ENCODE measurements at places on chromosomes 3 and 15.

GRCh38 chr15:79520654-79521053, 88.5 kb downstream of the MINAR1 start:
- DNase-seq, result no peak

- no peak for DNase-seq
Measured at GRCh38 chr3:112115161-112115739, 17.8 kb downstream of the GCSAM start.

DNA sequence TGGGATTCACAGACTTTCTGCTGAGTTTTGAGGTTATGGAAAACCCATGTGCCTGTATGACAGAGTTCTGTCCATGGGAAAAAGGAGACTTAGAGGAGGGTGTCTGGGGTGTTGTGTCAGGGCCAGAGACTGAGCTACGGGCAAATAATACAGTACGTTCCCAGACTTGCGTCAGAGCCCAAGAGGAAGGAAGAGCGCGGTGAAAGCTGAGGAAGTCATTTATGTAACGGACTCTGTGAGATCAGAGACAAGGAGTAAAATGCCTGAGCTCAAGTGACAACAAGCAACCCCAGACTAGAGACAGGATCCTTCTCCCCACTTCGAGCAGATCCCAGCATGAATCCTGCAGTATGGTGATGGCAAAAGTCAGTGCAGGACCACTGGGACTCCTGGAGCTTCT, 368.6 kb upstream of the MCTP2 start:
- DNase-seq, result no peak

- no peak for DNase-seq
Measured at GRCh38 chr3:50625231-50626182, 8.6 kb downstream of the MAPKAPK3 start.

DNA sequence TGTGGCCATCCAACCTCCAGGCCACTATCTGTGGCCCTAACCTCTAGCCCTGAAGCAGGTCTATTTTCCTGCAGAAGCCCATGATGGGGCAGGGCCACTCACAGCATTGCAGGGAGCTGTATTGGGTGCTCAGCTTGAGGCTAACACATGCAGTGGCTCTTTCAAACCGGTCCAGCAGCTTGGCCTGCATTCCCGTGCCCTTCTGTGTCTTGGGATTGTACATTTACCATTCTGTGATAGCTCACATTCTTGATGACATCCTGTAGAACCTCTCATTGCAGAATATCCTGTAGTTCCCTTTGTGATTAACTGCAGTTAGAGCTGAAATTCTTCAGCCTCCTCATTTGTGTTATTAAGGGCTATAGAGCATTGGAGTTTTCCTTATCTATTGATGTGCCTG, 60.8 kb upstream of the ANKRD34C start:
- DNase-seq, result no peak

GRCh38 chr3:185746470-185746869, 78.4 kb downstream of the IGF2BP2 start:
- no peak for DNase-seq

DNA sequence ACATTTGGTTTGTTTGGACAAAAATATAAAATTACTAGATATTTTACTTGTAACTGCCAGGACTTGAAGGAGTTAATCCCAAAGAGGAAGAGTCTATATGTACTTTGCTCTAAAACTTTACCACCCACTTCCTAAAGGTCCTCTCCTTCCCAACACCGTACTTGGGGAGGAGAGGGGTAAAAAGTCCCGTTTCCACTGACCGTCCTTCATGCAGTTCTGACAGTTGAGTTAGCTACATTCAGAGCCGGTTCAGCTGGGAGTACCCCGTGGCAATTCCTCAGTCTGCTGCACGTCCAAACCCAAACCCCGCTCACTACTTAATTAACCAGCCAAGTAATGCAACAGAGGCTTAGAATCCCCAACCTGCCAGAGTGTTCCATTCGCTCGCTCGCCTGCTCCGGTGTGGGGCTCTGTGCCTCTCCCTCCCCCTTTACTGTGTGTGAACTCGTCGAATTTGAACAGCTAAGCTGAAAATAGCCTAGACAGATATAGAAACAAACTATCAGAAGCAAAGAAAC, 519.7 kb downstream of the FOXP1 start:
- DNase-seq, result peak; percentile 49

DNA sequence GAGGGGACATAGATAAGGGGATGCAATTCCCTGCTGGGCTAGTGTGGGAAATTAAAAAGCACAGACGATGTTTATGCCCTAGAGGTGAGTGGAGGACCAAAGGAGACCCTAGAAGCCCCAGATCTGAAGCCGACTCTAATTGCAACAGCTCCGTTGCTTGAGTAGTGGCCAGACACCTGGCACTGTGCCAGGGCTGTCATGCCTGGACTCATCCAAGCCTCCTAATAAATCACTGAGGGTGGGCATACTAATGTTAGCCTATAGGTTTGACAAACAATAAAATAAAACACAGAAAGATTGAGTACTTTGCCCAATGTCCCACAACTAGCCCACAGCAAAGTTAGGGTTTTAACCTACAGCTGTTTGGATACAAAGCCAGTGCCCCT, 25.4 kb upstream of the MRPS22 start:
- peak; percentile 45 for DNase-seq

- DNase-seq, result no peak
Measured at GRCh38 chr3:101182734-101183133, 137.6 kb downstream of the IMPG2 start.

DNA sequence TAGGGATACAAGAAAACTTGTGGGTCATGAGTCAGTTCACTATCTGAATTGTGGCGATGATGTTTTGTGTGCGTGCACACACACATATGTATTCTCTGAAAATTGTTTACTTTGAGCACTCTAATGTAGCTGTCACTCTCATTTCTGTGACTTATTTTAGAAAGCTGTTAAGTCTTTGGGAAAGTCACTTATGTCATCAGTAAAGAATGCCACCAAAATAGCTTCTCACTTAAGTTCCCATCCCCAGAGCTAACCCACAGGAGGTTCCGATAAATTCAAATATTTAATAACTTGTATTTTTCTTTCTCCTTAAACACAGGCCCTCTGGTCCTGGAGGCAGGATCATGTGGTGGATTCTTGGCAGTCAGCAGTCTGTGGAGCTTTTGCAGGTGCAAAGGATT, 138.3 kb downstream of the LRIG1 start:
- no peak for DNase-seq

DNA sequence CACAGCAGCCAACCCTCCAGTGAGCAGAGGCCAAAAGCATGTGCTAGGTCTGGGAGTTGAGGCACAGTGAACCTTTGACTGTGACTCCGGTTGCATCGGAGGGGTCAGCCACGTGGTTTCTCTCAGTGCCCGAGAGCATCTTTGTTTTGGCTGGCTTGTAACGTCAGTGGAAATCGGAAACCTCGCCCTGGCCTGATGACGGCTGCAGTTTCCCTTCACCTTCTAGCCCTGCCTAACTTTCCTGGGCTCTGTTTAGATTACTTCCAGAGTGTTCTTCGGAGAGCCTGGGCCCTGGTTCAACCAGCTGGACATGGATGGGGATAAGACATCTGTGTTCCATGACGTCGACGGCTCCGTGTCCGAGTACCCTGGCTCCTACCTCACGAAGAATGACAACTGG, 56.6 kb downstream of the MESD start:
- DNase-seq, result no peak

DNA sequence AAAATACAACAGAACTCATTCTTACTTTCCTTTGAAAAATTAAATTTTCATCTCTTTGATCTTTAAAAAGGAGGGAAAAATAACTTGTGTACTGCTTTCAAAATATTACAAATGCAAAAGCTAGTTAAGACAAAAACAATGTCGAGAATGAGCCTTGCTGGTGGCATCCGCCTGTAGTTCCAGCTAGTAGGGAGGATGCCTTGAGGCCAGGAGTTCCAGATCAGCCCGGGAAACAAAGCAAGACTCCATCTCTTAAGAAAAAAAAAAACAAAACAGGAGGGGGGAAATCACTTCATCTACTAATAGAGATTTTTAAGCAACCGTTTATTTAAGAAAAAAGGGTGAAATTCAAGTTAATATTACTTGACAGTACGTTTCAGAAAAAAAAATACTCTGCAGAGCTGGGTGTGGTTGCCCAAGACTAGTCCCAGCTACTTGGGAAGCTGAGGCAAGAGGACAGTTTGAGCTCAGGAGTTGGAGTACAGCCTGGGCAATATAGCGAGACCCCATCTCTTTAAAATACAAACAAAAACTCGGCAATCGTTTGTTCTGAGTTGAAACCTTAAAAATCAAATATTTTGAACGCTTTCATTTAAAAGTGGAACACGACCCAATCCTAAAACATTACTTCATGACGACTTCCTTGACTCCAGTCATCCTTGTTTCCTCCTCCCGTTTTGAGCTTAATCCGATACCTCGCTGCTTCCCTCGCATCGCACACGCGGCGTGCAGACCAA, 1.2 kb downstream of the KPNA1 start:
- DNase-seq, result no peak

GRCh38 chr3:12833222-12834161, 7.9 kb downstream of the RPL32 start:
- no peak for DNase-seq

DNA sequence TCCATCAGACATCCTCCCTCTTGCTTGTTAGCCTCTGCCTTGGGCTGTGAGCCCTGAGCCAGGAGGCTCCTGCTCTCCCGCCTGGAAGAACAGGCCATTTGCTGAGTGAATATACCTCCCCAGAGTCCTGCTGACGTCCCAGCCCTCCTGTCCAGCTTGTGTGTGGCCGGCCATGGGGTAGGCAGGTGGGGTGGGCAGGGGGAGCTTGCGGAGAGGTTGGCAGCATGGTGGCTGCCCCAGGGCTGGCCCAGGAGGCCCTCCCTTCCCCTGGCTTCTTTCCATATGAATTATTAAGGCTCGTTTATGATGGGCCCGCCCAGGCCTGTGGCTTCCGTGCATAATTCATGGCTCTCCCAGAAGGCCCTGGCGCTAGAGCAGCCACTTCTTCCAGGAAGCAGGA, 18.7 kb downstream of the CACNA2D2 start:
- DNase-seq, result no peak

GRCh38 chr3:7669641-7670040, 808.7 kb downstream of the GRM7 start:
- DNase-seq, result no peak

- DNase-seq, result peak; percentile 2
Measured at GRCh38 chr3:59388555-59389270, 338.9 kb upstream of the CFAP20DC start.

- DNase-seq, result peak; percentile 13
Measured at GRCh38 chr15:68612979-68613740, 34.4 kb downstream of the CORO2B start.

DNA sequence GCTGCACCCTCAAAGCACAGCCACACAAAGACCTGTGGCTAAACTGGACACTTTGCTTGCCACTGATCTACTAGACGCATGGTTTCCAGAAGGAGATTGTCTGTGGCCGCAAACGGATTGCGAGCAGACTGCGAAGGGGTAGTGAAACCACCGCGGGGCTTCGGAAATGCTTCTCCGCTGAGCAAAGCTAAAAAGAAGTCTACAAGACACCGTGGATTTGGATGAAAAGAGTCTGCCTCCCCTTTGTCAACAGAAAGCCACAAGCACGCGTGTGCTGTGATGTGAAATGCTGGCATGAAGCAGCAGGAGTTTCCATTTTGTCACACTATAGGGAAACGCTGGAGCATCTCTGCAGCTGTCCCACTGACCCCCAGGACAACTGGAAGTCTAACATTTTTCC, 63.0 kb downstream of the TMEM44 start:
- no peak for DNase-seq

DNA sequence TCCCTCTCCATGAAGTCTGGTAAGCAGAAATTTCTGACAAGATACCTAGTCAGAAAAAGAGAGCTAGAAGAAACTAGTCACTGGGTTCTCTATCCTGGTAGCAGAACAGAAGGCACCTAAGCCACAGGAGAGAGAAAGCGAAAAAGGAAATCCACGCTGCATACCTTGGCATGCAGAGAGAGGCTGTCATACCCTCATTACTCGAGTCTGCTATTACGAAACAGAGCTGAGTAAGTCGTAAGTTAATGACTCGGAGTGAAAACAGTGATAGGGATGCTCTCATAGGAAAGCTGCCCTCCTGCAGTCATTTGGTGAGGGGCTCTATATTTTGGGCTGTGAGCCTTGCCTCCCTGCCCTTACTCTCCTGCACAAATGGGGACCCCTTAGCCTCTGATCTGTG, 16.2 kb downstream of the CLRN1 start:
- DNase-seq, result peak; percentile 73

DNA sequence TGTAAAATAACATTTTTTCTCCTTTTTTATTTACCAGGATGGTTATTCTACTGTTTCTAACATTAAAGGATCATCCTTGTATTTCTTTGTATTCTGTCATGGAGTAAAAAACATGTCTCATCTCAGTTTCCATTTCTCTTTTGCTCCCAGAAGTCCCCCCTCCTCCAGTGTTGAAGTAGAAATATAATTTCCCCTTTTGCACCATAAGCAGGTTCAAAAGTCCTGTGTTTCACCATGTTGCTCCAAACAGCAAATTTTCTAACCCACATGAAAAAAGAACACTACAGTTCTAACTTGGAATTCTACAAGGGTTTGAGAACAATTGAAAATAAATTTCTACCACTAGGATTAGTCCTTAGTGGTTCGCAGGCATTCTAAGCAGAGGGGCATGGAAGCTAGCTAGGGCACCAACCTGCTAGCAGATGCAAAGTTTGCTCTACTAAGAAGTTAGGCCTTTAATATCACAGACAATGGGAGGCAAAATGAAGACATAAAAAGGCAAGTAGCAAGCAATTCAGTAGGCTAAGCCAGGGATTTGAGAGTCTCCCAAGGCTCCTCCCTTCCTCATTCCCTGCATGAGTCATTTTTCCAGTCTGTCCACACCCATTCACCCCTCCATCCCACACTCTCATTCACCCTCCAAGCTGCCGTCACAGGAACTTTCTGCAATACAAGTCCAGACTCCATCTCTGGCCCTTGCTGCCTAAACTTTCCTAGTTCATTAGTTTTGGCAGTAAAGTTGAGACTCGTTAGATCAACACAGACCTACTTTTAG, 2.3 kb upstream of the MBNL1 start:
- DNase-seq, result peak; percentile 83

GRCh38 chr3:43784640-43785011, 93.9 kb downstream of the ABHD5 start:
- no peak for DNase-seq

- DNase-seq, result no peak
Measured at GRCh38 chr15:62994439-62994838, 48.1 kb upstream of the TPM1 start.
